Stimulated activated CD4-positive, alpha-beta T cell treated with anti-CD3 and anti-CD28 coated beads, Interleukin-1b, Interleukin-23, amount 100 ng/mL, for 1 hour (primary cell): ENCODE measurements at places on chromosomes 16 and 17.

GRCh38 chr17:54063639-54064038, 240.9 kb downstream of the KIF2B start:
- DNase-seq, result no peak

GRCh38 chr17:78120971-78121800, 7.4 kb downstream of the TMC6 start:
- DNase-seq, result no peak

GRCh38 chr16:83674931-83675535, 132.7 kb upstream of the HSBP1 start:
- no peak for DNase-seq

DNA sequence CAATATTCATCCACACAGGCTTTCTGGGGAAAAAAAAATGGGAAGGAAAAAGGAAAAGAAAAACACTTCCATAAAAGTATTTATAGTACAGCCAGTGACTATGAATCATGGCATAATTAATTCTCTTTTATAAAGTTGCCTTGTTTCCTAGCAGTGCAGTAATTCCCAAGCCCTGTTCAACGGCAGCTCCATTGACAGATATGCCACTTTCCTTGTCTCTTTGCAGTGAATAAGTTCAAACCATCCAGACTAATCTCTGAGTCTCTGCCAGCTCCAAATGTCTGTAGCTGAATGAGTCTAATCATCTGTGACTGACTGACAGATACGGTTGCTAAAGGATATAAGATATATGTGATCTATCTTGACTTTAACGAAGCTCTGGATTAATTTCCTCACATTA, 52.9 kb upstream of the KCNJ16 start:
- no peak for DNase-seq

DNA sequence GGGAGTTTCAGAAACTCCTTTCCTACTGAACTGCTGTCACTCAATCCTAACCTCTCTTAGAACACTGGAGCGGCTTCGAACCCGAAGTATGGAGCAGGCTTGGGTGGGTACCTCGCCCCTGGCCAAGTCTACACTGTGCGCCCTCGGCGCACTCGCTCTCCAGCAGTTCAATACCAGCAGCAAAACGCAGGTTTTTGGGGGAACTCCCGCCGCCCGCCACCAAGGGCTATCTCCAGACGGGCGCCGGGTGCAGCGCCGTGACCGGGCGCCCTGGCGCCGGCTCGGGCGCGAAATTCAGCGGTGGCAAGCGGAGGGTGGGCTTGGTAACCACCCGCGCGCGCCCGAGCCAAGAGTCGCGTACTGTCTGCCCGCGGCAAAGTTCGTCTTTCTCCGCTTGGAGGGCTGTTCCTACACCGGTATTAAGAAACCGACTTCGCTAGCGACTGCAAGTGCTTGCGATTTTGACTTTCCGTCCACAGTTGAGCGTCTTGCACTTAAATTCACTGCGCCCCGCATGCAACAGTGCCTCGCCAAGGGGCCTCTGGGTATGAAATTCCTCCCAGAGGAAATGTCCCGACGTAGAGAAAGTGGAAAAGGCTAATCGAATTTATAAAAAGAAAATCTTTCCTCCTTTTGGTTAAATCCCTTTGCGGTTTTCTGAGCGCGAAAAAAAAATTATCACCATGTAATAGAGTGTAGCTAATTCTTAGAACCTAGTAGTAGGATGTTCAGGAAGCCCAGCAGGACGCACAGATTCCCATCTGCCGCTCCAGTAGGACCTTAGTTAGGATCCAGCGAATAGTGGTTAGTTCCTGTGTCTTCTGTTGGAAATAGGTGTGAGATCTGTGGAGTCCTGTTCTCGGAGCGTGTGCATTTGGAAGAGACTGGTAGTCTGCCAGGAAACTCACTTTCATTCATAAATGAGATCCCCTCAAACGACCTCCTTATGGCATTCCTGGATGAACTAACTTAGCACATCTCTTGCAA, 5.0 kb upstream of the SALL1 start:
- no peak for DNase-seq

DNA sequence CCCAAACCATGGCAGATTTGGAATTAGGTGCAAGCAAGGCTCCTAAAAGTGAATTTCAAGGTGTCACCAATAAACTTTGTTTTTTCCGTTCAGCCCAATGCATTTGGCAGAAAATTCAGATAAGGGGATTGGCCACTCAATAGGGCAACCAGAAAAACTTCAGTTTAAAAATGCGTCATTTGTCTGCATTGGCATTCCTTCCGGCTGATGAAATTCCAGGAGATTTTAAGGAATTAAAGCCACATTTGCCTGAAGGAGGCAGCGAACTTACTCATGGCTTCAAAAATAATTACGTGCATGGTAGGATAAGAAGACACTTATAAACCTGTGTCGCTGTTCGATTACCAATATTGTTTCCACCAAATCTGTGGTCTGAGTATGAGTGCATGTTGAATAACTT, 151.9 kb downstream of the SALL1 start:
- no peak for DNase-seq

DNA sequence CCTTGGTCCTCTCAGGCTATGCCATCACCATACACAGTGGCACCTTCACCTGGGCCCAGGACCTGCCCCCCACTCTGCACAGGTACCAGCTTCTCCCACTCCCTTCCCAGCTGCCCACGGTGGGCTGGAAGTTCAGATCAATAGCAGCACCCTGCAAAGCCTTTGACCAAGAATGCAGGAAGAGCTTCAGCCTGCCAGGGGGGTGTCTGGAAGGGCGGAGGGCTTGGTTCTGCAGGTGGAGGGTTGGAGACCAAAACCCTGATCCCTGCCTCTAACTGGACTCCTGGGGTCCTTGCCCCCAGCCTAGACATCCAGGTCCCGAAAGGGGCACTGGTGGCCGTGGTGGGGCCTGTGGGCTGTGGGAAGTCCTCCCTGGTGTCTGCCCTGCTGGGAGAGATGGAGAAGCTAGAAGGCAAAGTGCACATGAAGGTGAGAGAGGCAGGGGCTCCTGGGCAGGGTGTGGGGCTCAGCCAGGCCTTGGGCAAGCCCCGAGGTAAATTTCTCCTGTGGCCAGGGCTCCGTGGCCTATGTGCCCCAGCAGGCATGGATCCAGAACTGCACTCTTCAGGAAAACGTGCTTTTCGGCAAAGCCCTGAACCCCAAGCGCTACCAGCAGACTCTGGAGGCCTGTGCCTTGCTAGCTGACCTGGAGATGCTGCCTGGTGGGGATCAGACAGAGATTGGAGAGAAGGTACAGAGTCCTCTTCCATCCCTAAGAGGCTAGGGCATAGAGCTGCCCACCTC, 34.3 kb downstream of the ABCC3 start:
- DNase-seq, result no peak

- DNase-seq, result no peak
Observed at GRCh38 chr17:15119968-15120367, 145.2 kb downstream of the PMP22 start.

GRCh38 chr16:71882505-71883167, 1.3 kb downstream of the ZNF821 start:
- peak; percentile 64 for DNase-seq

DNA sequence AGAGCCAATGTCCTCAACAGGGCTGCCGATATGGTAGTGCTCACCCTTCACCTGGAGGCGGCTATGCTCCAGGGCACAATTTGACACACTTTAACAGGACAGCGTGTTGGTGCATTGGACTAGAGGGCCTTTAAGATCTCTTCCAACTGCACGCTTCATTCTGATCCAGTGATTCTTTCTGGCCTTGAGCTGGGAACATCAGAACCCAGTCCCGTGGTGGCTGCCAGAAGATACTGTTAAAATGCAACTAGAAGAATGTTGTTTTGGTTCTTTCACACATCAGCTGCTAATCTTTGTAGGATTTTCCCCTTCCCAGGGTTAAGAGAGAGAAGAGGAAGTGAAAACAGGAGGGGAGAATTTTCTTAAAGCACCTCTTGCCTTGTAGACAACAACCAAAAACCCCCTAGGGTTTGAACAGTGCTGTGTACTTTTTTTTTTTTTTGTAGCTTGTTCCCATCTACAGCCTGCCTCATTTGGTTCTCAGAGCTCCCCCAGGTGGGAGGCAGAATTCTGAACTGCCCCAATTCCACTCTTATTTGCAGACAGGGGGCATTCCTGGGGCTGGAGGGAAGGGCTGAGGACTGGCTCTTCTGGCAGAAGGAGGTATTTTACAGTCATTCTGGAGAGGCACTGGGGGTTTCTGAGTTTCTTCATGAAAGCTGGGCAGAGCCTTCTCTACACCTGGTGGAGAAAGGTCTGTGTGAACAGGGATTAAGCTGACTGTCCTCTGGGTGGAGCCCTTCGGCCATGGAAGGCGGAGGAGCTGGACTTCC, 32.4 kb downstream of the SMARCE1 start:
- no peak for DNase-seq

GRCh38 chr16:57785924-57786323, 16.4 kb downstream of the KIFC3 start:
- DNase-seq, result no peak

GRCh38 chr17:36132421-36132831, 28.8 kb downstream of the CCL4 start:
- DNase-seq, result no peak

DNA sequence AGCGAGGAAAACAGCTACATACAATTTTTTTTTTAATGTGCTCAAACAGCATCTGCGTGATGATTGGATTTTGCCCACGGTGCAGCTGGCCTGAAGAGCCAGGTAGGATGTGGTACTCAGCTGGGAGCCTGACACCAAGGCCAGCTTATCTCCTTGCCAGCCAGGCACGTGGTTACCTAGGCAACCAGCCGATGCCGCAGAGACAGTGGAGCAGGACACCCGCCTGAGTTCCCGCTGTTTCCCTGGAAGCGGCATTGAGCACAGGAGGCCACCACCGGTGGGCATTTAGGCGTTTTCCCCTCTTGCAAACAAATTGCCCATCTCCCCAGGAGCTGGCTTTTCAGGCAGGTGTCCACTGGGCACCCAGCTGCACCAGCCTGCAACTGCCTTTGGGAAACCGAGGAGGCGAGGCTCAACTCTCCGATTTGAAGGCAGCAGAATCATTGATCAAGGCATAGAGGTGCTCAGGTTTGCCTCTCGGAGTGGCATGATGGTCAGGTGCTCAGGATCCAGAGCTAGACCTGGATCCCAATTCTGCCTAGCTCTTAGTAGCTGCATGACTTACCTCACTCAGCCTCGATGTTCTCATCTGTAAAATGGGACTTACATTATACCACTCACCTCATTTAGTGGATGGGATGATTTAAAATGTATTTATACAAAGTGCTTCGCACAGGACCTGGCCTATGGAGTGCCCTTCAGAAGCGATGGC, 137.5 kb upstream of the PLCG2 start:
- no peak for DNase-seq

GRCh38 chr17:80529904-80530292, 14.7 kb upstream of the RPTOR start:
- no peak for DNase-seq

DNA sequence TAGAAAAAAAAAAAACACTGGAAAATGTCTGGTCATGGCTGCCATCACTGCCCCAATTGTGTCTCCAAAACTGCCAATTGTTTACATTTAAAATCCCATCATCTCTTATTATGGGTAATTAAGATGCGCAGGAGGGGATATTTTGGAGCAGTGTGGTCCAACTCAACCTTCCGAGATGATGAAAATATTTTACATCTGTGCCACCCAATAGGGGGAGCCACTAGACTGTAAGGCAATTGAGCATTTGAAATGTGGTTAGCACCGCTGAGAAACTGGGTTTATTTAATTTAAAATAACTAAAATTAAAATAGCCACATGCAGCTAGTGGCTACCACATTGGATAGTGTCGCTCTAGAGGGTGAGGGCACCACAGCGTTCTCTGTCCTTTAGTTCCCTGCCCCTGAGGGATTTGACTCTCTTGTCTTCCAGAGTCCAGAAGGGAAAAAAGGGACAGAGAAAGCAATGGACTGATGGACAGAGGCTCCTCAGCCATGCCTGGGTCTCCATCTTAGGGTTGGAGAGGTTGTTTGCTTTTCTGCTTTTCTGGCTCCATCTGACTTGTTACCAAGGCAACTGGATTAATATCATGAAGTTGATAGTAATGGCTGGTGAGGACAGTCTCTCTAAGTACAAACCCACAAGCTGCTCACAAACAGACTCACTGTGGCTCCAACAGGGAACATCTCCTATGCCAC, 3.5 kb downstream of the MPO start:
- DNase-seq, result no peak

DNA sequence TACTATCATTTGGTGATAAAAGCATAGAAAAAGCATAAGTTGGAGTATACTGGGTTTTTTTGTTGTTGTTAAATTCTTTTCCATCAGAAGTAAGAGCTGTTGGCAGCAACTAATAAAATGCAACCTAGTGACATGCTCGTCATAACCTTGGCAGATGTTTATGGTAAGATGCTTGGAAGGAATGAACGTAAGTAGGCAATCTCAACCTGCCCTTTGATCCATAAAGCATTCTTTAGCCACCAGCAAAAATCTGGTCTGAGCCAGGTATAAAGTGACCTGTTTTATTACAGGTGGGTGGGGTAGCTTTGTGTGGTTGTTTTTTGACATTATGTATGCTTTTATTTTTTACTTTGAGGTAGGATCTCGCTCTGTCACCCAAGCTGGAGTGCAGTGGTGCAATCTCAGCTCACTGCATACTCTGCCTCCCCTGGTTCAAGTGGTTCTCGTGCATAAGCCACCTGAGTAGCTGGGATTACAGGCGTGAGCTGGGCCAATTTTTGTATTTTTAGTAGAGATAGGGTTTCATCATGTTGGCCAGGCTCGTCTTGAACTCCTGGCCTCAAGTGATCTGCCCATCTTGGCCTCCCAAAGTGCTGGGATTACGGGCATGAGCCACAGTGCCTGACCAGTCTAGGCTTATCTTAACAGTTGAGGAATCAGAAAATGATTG, 22.0 kb downstream of the WSB1 start:
- DNase-seq, result no peak

GRCh38 chr16:57697896-57698537, 3.4 kb downstream of the DRC7 start:
- DNase-seq, result no peak

- DNase-seq, result no peak
Observed at GRCh38 chr16:79283578-79283977, 317.0 kb downstream of the MAF start.

GRCh38 chr17:82983510-82984248, 95.7 kb upstream of the METRNL start:
- DNase-seq, result no peak

DNA sequence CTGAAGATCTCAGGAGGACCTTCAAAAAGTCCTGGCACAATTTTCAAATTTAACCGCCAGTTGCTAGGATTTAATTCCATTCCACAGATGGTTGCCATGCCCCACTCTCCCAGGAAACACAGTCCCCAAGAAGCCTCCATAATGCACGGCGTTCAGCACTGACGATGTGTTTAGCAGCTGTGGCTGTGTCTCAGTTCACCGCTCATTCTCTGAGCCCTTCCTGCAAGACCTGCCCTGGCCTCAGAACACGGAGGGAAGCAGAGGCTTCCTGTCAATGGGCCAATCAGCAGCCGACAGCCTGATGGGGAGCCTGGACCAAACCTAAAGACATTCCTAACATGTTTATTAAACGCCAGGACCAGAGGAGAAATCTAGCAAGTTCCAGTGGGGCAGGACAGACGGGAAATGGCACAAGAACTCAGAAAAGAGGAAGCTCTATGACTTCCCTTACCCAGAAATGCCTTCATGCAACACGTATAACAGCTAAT, 4.9 kb downstream of the MYLK3 start:
- no peak for DNase-seq

DNA sequence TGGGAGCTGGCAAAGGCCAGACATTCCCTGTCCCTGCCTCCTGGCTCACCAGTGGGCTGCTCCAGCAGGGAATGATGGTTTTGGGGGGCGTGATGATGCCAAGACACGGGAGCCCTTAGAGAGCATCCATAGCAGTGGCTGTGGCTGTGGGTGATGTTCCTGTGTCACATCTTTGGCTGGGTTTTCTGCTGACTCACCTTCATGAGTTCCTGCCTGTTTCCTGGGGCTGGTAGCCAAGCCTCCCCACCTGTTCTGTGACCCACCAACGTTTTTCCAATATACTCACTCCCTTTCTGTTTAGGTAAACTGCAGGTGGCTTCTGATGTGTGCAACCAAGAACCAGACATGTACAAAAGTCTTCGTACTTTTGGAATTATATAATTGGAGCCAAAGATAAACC, 16.5 kb upstream of the NF1 start:
- DNase-seq, result no peak
